Glutamatergic neuron (in vitro differentiated cells): ENCODE measurements at places on chromosomes 4 and X. TPM values are rescaled to one million over a fixed set of nuclear protein-coding genes. Genes with fewer than 3 reads are reported as not detected.

DNA sequence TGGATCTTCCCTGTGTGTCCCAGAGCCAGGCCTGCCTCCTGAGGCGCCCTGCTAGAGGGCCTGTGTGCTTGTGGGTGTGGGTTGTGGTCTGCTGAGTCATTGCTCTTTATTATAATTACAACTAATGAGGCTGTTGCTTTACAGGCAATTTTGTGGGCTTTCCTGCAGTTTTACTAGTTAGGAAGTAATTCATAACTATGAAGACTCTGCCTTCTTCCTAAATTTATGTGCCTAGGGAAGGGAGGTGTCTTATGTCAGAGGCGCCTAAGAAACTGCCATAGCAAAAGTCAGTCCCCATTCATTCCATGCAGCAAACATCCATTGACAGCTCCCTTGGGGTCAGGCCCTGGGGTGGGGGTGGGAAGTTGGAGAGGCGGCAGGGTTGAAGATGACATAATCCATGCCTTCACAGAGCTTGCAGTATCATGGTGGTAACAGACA, 359.2 kb downstream of the IDS start:
- DNase-seq: no peak

DNA sequence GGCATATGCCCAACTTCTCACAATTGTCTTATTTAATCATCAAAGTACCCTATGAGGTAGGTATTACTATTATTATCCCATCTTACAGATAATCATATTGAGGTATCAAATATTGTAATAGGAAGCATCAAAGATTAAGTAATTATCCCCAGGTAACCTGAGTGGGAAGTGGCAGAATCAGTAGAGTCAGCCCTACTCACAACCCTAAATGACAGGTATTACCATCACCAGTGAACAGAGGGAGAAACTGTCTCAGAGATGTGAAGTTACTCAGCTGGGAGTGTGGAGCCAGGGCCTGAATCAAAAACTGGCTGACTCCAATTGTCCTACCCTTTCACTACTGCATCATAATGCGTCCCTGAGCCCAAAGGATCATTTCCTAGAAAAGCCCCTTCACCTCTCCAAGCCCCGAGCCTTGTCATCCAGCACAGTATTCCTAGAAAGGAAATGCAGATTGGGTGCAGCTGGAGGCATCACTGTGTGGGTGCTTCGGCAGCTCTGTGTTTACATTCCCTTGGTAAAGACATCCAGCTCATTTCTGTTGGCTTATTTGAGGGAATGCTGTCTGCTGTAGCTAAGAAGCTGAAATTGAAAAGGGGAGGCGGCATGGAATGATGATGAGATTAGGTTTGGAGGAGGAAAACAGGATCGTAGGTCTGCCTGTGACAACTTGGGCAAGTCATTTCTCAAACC, 72.8 kb downstream of the DHX15 start:
- no peak for DNase-seq

GRCh38 chrX:23497919-23498318, 163.3 kb downstream of the PTCHD1 start:
- DNase-seq: no peak

DNA sequence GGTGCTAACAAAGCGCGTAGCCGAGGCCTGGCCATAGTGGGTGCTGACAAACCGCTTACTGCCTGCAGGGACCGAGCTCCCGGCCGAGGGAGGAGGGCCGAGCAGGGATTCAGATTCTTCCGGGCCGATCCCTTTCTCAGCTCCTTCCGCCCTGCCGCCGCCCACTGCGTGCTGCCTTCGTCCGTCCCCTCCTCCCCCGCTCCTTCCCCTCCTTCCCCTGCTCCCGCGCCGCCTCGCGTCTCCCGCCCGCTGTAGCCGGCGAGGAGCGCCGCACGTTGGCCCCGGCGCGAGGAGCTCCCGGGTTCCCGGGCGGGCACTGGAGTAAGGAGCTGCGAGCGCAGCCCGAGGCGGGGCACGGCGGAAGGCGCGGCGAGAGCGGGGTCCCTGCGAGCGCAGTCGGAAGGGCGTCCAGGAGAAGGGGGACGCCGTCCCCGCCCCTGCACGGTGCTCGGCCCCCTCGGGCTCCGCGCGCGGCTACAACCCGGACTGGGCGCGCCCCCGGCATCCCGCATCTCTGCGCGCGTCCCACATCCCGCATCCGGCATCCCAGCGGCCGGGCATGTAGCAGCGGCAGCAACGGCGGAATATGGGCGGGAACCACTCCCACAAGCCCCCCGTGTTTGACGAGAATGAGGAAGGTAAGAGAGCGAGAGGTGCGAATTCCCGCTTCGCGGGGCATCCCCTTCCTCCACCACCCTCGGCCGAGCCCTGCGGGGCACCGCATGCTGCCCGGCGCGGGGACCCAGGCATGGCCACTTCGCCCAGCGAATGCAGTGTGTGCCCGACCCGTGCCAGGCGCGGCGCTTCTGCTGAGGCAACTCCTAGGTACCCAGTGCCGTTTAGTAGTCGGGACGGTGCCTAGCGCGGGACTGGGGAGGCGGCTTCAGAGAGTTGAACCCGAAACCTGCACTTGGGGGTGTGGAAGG, at the start of gene STK32B:
Gene STK32B (plus strand): TSS at position 203 of the 926 bp plus-strand sequence.
- DNase-seq: peak; percentile 78

GRCh38 chr4:57303012-57303751, 193.0 kb upstream of the IGFBP7 start:
- no peak for DNase-seq

DNA sequence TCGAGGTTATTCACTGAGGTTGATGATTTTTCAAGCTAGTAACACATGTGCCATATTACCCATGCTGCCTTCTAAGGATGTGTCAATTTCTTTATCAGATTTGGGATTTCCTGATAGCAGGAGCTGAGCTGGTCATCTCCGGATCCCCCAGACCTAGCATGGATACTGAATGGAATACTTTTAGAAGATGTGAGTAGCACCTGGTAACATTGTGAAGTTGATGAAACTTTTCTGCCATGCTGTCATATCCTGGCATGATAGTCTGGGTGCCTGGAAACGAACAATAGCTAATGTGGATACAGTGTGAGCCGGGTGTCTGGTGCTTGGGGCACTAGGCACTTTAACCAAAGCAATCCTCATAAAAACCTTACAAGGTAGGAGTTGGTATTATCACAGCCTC, 11.0 kb upstream of the CYTL1 start:
- no peak for DNase-seq

The TMPRSS11D gene
- not detected for total RNA-seq

The AFP gene
- not detected for total RNA-seq

GRCh38 chr4:8495803-8496202, 55.2 kb downstream of the TRMT44 start:
- no peak for DNase-seq

GRCh38 chr4:79852305-79852730, 220.7 kb downstream of the ANTXR2 start:
- DNase-seq: peak; percentile 19

The ZIC3 gene
- total RNA-seq: 0.69 TPM

DNA sequence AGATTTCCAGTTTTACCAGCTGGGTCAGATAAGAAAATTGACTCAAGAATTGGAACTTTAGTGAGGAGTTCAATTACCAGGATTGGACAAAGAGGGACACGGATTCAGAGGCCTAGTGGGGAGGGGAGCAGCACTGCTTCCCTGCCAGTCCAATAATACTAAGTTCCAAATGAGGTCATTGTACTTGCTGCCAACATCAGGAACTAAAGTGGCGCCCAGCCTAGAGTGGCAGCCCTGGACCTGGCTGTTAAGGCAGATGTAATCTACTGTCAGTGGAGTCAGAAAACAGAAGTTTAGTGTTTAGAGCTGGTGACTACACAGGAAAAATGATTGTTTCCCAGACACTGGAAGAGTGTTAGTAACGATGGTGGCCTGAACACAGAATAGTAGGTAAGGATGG, 42.7 kb upstream of the RAPGEF2 start:
- DNase-seq: no peak

- DNase-seq: no peak
These were observed 20.5 kb downstream of the PDLIM5 start for GRCh38 chr4:94472056-94472826.

The HERC3 gene
- total RNA-seq: 14.0 TPM

DNA sequence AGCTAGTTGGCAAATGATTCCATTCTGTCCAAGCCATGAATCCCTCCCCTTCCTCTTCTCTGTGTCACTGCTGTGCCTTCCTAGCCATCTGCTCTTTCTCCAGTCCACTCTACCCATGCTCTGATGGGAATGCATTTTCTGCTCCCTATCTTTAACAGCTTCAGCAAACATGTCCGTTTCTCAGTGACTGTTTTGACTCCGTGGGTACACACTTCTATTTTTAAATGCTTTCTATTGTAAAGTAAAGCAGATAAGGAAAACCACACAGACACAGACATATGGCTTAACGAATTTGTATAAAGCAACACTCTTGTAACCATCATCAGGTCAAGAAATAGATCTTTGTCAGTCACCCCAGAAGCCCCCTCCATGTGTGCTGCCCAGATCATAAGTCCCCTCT, 72.4 kb upstream of the KLHL13 start:
- no peak for DNase-seq

The GAGE13 gene
- total RNA-seq: not detected

- DNase-seq: no peak
These were observed 385.8 kb downstream of the PPARGC1A start for GRCh38 chr4:23504083-23504482.

DNA sequence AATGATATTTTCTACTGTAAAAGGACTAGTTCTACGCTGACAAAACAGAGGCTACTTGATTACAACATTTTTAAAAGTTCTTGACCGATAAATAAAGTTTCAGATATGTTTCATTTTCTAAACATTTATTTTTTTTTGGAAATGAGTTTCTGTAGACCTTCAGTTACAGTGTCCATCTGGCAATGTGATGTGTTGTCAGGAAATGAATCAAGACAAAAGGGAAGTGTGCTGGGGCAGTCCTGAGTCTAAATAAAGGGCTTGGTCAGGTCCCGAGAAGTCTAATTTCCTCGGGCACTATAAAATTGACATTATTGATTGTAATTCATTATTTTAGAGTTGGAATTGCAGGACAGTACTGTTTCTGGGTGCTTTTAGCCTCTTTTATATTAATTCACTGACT, 57.0 kb upstream of the FTHL17 start:
- DNase-seq: no peak

- no peak for DNase-seq
These were observed 27.7 kb downstream of the NHSL2 start for GRCh38 chrX:71938371-71938770.

- no peak for DNase-seq
These were observed 166.1 kb downstream of the BCOR start for GRCh38 chrX:39931529-39932282.

GRCh38 chr4:52135171-52135570, 84.1 kb downstream of the SPATA18 start:
- no peak for DNase-seq

The FDCSP gene
- total RNA-seq: not detected

DNA sequence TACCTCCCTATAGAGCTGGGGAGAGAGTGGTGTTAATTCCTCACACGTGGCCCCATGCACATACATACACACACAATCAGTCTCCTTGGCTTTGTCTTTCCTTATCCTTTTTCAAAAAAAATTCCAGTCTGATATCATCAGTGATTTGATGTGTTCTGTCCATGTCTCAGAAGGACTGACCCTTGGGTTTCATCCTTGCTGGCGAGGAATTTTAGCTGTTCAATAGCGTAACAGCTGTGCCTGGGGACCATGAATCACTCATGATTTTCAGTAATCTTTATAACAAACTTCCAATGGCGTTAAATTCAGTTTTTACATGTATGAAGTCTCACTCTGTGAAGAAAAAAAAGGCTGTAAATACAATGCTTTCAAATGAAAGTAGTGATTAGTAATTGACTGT, 204.6 kb downstream of the RBMX2 start:
- no peak for DNase-seq

GRCh38 chrX:84156821-84157220, 31.2 kb downstream of the RPS6KA6 start:
- no peak for DNase-seq

DNA sequence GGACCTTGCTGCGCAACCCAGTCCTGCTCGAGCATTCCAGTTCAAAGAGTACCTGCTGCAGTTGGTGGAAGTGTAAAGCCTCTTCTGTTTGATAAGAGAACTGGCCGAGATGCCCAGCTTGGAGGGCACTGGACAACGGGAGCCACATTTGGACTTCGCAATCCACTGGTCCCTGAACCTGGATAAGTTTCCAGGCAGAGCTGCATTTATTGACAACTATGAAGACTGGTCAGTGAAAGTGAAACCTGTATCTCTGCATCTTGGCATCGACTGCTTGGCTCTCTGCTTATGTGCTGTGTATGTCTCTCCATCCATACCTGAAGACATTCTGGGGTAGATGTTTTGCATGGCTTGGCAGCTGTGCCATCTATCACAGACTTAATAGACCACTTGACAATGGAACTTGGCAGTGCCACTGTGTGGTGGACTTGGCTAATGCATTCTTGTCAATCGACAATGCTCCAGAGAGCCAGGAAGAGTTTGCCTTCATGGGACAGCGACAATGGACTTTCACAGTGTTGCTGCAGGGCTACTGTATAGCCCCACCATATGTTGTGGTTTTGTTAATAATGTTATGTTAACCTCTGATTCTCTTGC, 43.5 kb upstream of the ZBTB33 start:
- DNase-seq: no peak

The GPR50 gene
- 0.42 TPM for total RNA-seq

The MAGEB2 gene
- total RNA-seq: not detected

The DOCK11 gene
- total RNA-seq: 53.1 TPM

DNA sequence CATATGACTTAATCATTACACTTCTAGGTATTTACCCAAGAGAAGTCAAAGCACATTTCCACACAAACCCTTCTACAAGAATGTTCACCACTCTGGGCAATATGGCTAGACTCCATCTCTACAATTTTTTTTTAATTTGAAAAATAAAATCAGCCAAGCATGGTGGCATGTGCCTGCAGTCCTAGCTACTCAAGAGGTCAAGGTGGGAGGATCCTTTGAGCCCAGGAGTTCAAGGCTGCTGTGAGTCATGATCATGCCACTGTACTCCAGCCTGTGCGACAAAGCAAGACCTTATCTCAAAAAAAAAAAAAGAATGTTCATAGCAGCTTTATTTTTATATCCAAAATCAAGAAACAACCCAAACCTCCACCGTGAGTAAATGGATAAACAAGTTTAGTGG, 70.3 kb upstream of the MBNL3 start:
- DNase-seq: no peak

The NRK gene
- 0.29 TPM for total RNA-seq

GRCh38 chrX:49077941-49078340, 1.7 kb downstream of the WDR45 start:
- DNase-seq: no peak

- no peak for DNase-seq
These were observed 190.5 kb downstream of the STPG2 start for GRCh38 chr4:97952763-97953162.

DNA sequence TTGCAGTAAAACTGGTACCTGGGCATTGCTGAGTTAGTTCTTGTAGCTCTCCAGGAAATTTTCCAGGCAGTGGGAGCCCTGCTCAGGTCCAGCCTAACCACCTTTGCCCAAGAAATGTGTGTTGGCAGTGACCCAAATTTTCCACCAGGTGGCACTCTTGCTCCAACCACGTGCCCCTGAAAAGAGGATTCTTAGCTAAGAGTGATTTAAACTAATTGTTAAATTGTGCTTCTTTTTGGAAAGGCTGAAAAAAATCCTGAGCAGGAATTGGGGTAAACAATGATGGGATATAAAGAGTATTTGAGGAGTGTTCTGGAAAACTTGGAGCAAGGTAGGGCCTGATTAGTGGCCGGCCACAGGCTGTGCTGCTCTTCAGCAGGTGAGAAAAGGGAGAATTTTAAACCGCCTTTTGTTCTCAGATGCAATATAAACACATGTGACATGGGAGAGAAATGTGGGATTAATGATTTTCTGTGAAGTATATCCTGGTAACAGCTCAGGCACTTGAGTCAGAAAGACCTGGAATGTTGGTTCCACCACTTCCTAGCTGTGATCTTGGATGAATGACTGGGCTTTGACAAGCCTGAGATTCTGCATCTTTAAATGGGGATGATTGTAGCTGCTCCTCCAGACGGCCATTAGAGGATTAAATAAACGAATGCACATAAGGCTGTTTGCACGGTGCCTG, 219.6 kb downstream of the PTTG2 start:
- peak; percentile 76 for DNase-seq
